ENCODE measurements at places on chromosomes 5 and 9.

DNA sequence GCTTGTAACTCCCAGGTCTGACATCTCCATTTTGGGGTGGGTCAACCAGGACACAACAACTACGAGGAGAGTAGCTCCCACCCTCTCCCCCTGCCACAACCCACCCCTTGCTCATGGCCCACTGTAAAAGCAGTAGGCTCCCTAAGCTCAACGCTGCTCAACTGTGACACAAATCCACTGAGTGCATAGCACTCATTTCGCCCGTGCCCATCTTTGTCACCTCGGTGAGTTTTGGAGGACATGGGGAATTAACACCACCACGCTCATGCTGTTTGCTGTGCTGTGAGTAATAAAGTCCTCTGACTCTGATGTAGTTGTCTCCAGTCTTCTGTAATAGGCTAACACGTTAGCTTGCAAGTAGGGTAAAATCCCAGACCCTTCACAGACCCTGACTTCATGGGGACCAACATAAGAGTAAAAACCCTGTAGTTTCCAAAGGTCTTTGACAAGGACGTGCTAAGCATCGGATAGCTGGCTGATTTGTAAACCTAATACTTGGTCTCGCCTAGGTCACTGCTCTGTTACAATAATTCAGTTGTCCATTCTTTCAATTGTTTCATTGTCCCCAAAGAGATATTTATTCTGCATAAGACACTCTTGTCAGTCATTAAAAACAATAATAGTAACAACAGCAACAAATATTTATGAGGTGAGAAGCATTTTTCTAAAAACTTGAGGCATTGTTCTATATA, 7.7 kb downstream of the PLGRKT start:
- no peak for DNase-seq

GRCh38 chr5:170306381-170306831, 8.8 kb upstream of the LCP2 start:
- peak; percentile 46 for DNase-seq

DNA sequence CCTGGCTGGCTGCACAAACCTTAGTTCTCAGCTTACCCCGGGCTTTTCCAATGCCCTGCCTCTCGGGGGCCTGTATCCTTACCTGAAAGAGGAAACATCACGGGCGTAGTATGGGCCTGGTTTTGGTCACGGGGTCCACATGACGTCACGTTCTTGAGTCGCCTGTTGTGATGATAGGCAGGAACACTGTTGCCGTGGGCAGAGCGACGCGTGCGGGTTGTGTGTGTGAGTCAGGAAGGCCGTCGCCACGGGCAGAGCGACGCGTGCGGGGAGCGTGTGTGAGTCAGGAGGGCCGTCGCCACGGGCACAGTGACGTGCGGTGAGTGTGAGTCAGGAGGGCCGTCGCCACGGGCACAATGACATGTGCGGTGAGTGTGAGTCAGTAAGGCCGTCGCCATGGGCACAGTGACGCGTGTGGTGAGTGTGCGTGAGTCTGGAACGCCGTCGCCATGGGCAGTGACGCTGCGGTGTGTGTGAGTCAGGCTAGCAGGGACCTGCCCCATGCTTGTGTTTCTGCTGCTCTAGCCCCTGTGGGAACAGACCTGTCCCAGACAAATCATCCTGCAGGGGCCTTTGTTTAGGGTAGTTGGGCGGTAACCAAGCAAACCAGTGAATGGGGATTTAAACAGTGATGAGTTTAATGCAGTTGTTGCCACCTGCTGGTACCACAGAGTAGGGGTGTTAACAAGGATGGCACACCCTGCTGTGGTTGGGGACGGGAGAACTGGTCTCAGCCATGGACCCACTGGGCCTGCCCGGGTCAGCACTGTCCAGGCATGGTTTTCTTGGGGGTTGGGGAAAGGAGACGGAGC, 19.8 kb downstream of the TRIP13 start:
- peak; percentile 90 for DNase-seq

DNA sequence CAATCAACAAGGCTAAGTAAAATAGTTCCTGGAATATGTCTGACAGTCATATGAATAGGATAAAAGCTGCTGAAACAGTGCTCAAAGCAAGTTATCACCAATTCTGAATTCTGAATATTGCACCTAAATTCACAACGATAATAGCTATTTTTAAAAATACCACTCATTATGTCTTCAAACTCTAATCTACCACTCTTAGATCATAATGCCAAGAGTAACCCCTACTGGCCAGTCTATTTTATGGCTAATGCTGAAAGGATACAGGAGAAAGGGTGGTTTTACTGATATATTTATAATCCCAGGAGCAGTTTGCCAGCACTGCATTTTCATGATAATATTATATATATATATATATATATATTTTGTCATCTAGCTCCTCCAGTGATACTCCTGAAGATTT, 232.8 kb downstream of the PDE4D start:
- DNase-seq, result peak; percentile 57

DNA sequence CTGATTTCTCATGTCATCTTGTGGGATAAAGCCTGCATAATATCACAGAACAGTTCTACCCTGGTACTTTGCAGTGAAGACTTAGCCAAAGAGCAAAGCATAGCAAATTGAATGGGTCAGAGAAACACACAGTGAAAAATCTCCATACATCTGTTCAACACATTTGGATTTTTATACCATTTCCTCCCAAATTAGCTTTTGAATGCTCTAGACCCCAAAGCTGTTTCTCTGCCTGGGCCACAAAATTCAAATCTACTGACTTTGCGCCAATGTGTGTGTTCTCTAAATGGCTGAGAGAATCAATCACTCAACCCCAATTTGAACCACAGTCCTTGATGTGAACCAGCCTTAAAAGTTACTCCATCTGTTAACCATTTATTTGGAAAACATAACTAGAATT, 236.9 kb upstream of the NFIL3 start:
- DNase-seq, result no peak

DNA sequence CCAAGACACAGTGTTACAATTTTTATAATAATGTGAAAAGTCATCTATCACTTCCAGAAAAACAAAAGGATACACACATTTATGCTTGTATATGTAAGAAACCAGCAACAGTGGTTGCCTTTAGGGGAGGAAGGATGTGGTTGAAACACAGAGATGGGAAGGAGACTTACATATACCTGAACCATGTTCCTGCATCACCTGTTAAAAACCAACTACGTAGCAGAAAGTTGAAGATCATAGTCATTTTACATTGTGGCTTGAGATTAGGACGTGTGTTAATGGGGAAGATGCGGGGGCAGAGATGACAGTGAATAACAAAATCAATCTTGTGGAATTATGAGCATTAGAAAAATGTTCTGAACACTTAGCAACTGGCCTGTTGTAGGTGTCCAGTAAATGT, 307.3 kb downstream of the MLLT3 start:
- no peak for DNase-seq

GRCh38 chr5:114221807-114222206, 140.1 kb upstream of the KCNN2 start:
- DNase-seq, result no peak

- no peak for DNase-seq
Measured at GRCh38 chr5:30479104-30479503, 714.4 kb upstream of the CDH6 start.

GRCh38 chr5:19987612-19988361, at the start of gene CDH18:
Gene CDH18, minus strand, starts transcription at chr5:19988200. Its CDS starts 149,214 bp downstream, at chr5:19838986.
- DNase-seq, result peak; percentile 50

GRCh38 chr5:148827723-148828122, 1.3 kb downstream of the ADRB2 start:
- no peak for DNase-seq

- DNase-seq, result no peak
Measured at GRCh38 chr5:81924442-81924841, 47.4 kb upstream of the ATG10 start.

- DNase-seq, result no peak
Measured at GRCh38 chr9:83034026-83034425, 28.9 kb downstream of the RASEF start.

GRCh38 chr9:125649315-125649714, 57.7 kb downstream of the MAPKAP1 start:
- DNase-seq, result no peak

- DNase-seq, result no peak
Measured at GRCh38 chr5:159601216-159601615, 270.9 kb upstream of the IL12B start.

DNA sequence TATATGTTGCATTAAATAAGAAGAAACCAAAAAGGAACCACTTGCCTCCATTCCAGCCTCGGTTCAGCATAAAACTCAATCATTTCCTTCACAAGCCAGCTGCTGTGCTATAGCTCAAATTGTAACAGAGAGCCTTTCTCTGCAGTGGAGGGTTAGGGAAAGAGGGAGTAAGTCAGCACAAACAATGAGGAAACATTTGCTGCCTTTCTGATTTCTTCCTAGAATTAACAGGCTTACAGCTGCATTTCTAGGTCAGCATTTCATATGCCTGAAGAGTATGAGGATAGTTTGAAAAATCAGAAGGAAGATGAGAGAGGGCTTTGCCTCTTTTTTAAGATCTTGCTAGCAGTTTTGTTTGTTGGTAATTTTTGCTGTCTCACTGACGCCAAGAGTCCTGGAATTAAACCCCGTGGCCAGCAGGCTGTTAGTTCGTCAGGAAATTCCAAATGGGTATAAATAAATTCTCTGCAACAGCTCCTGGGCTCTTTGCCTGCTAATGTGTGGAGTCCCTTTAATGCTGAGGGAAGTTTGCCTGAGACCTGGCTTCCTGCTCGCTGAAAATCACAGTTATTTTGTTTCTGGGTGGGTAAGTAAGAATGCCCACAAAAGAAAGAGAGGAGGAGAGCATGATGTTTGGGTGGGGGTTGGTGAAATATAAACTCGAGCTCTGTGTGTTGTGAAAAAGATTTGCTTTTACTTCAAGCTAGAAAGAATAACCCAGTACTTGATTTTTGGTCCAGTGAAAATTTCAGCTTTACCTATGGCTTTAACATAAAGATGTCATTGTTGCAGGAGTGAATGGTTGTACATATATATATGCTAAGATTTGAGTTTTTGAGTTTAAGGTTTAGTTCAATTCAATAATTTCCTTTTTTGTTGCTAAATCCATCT, 148.1 kb upstream of the DMRT1 start:
- DNase-seq, result peak; percentile 81

DNA sequence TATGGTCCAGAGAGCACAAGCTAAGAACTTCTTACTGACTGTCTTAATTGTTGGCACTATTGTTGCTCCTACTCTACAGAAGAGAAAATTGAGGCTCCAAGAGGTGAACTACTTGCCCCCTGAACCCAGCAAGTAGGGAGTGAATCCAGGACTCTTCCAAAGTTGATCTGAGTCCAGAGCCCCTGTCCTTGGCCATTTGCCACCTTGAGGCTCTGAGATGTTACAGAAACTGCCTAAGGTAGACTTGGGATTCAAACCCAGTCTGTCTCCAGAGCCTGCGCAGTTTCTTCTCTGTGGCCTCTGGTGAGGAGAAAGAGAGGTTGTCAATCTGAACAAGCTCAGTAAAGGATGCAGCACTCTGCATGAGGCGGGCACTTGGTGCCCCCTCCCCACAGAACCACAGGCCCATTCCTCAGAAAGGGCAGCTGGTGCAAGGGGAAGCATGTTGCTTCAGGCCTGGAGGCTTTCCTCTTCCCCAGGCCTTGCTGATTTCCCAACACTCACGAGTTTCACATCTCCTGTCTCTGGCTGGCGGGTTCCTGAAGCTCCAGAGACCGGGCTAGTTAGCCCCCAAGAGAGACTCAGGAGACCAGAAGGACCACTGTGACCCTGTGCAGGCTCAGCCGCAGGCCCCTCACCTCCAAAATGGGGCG, 2.9 kb upstream of the LCP2 start:
- no peak for DNase-seq

DNA sequence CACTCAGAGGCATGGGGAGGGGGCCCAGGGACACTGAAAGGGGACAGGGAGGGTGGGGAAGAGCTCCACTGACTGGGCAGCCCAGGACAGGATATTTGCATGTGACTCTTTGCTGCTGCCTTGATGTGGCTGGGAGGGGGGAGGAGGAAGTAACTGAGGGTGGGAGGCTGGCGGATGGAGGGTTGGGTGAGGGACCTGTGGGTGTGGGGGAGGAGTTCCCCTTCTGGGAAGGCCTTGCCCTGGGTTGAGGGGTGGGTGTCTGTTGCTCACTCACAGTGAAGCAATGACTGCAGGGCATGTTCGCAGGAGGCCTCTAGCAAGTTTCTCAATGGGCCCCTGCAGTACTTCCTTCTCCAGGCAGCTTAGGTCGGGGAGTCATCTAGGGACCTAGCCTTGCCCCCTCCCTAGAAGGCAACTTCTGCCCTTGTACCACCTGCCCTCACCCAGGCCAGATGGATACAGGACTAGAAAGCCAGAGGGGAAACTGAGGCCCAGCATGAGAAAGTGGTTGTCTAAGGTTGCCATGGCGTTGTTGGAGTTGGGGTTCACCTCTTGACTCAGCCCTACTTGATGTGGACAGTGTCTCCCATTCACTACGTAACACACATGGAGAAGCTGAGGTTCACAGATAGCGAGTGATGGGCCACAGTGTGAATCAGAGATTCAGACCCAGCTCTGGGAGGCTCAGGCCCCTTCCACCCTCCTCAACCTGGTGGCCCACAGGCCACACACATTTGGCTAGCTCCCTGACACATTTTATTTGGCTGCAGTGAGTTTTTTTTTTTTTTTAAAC, 3.0 kb downstream of the GRK6 start:
- DNase-seq, result no peak

- DNase-seq, result no peak
Measured at GRCh38 chr5:136656811-136657210, 291.5 kb upstream of the TRPC7 start.

GRCh38 chr9:34541540-34541939, 18.8 kb upstream of the ENHO start:
- DNase-seq, result no peak

- DNase-seq, result no peak
Measured at GRCh38 chr5:2607598-2607997, 143.9 kb downstream of the IRX2 start.

DNA sequence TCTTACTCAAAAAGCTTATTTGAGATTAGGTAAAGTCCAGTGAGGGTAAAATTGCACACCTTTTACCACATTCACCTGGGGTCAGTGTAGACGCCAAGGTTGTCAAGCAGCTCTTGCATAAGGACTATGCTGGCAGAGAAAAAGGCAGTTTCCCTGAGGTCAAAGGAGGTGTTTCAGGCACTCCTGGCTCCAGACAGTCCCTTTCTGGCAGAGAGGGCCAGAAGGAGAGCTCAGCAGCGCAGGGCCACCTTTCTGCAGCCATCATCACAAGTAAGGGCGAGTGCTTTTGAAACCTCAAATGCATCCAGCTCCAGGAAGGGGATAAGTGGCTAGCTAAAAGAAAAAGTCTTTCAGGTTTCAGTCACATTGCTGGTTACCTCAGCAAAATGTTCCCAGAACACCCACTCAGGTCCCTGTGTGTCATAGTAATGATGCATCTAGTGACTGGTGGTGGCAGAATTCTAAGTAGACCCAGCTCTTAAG, 16.7 kb upstream of the IL13 start:
- DNase-seq, result no peak

- no peak for DNase-seq
Measured at GRCh38 chr5:114999176-114999575, 170.5 kb downstream of the TRIM36 start.

GRCh38 chr9:124191691-124192395, 65.9 kb upstream of the NEK6 start:
- no peak for DNase-seq
